ENCODE measurements at places on chromosomes 6 and 20.

- no peak for DNase-seq
Observed at GRCh38 chr6:99402448-99402847, 8.5 kb upstream of the COQ3 start.

DNA sequence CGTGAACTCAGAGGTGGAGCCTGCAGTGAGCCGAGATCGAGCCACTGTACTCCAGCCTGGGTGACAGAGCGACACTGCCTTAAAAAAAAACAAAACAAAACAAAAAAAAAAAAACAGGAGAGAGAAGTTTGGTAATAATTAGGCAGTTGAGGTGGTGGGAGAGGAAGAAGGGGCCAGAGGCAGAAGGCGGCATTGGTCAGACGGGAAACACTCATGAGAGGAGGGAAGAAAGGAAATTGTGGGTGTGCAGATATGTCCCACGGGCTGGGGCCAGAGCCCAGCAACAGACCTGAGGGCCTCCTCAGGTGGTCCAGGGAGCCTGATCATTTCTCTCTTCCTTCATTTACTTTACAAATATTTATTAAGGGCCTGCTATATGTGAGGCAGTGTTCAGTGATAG is 20.0 kb downstream of the SULF2 start:
- DNase-seq, result no peak

DNA sequence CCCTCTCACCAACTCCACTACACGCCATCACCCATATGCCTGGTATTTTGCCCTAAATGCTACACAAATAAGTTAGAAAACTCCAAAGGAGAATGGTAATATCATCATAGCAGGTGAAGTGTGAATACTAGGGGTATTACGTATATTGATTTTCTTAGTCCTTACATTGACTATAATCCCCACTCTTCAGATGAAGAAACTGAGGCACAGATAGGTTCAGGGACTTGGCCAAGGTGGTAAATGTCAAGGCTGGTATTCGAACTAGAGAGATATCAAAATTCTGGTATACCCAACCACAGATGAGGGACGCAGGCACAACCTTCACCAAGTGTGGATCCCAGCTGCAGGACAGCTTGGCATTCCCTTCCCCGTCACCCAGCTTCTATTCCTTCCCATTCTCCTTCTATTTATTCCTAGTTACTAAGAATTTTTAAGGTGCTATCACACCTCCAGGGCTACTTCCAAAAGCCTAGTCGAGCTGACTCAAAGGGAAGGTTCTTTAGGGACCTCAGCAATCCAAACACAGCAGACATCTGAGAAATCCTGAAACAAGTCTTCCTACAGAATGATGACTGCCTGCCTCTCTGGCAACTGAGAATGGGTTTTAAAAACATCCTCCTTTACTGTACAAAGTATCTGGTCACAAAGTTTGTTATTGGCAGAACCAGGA is 32.6 kb downstream of the ATXN1 start:
- no peak for DNase-seq

DNA sequence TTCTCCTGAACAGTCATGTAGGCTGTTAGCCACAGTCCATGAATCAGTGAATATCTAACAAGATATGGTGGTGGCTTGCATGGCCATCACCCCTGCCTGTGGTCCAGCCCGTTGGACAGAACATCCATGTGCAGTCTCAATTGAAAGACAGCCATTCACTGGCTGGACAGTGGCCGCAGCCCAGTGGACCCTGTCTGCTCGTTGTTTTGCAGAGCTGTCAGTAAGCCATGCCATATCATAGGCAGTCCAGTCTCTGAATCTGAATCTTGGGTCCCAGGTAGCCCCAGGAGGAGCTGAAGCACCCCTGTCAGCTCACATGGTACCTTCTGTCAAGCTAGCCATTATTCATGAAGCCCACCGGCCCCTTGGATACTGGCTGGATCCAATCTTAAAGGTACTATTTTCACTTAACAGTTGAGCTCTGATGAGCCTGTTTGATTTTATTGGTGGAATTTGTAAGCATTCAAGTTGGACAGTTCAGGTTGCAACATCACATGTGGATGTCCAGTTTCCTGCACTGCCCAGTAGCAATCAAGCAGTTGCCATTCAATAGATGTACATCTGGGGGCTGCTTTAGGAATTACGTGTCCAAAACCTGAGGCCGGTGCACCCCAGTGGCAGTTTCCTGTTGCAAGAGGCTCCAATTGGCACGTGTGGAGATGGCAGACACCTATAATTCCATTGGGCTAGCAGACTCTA is 37.8 kb downstream of the SERPINB1 start:
- no peak for DNase-seq
